ENCODE measurements at places on chromosomes 2 and 18. TPM values are rescaled to one million over a fixed set of nuclear protein-coding genes. Genes with fewer than 3 reads are reported as not detected.

LCLAT1 gene
- total RNA-seq: 25.5 TPM

SCYGR1 gene
- not detected for total RNA-seq

DOCK10 gene
- total RNA-seq: 13.5 TPM

TAF4B gene
- total RNA-seq: 2.7 TPM

EN1 gene
- not detected for total RNA-seq

CNRIP1 gene
- 6.4 TPM for total RNA-seq

C2orf66 gene
- total RNA-seq: 0.19 TPM

SLC38A11 gene
- 3.0 TPM for total RNA-seq

DNAJC27 gene
- 3.9 TPM for total RNA-seq

KLHL30 gene
- 0.13 TPM for total RNA-seq

SAP130 gene
- total RNA-seq: 24.7 TPM

GRP gene
- total RNA-seq: not detected

DTNA gene
- total RNA-seq: 7.5 TPM

C2orf69 gene
- total RNA-seq: 17.8 TPM

CDCA7 gene
- total RNA-seq: 75.8 TPM

PIAS2 gene
- 42.0 TPM for total RNA-seq

DPP4 gene
- 40.5 TPM for total RNA-seq

FAM237A gene
- total RNA-seq: not detected

LYPD1 gene
- 0.66 TPM for total RNA-seq

NTSR2 gene
- total RNA-seq: not detected

CYBRD1 gene
- 35.6 TPM for total RNA-seq

ZNF396 gene
- total RNA-seq: 3.6 TPM

TMEM247 gene
- not detected for total RNA-seq

MSH2 gene
- 16.5 TPM for total RNA-seq

ABCG5 gene
- 0.29 TPM for total RNA-seq

SERPINB4 gene
- not detected for total RNA-seq

EGR4 gene
- not detected for total RNA-seq

POLR1B gene
- 13.5 TPM for total RNA-seq

UNC80 gene
- total RNA-seq: not detected

CD8B2 gene
- 0.22 TPM for total RNA-seq

SNTG2 gene
- total RNA-seq: 0.72 TPM

LRRC30 gene
- total RNA-seq: not detected

MROH2A gene
- total RNA-seq: not detected

GTF2A1L gene
- total RNA-seq: not detected

PRSS56 gene
- total RNA-seq: not detected

KCNG2 gene
- not detected for total RNA-seq

NDUFS1 gene
- 143 TPM for total RNA-seq

All from colonic mucosa (tissue), 4 donors.